Naive thymus-derived CD4-positive, alpha-beta T cell (primary cell): ENCODE measurements at places on chromosomes 12 and 14. TPM values are rescaled to one million over a fixed set of nuclear protein-coding genes. Genes with fewer than 3 reads are reported as not detected.

Gene POTEM
- polyA plus RNA-seq = not detected

Gene LRIG3
- not detected for polyA plus RNA-seq

Gene LRP1-AS
- not detected for polyA plus RNA-seq

Gene PPP4R4
- polyA plus RNA-seq = 0.06 TPM

Gene DPF3
- 0.07 TPM for polyA plus RNA-seq

Gene REP15
- polyA plus RNA-seq = not detected

Gene BBOF1
- 4.8 TPM for polyA plus RNA-seq

Gene OR4E2
- polyA plus RNA-seq = not detected

Gene MYH6
- not detected for polyA plus RNA-seq

Gene R3HDM2
- 13.7 TPM for polyA plus RNA-seq

Gene ATG14
- polyA plus RNA-seq = 8.0 TPM

Gene ASIC1
- 0.51 TPM for polyA plus RNA-seq

Gene SNRPF
- 24.6 TPM for polyA plus RNA-seq

Gene LRRC9
- not detected for polyA plus RNA-seq
